ENCODE measurements at places on chromosomes 11 and 22. TPM values are rescaled to one million over a fixed set of nuclear protein-coding genes. Genes with fewer than 3 reads are reported as not detected.

DNA sequence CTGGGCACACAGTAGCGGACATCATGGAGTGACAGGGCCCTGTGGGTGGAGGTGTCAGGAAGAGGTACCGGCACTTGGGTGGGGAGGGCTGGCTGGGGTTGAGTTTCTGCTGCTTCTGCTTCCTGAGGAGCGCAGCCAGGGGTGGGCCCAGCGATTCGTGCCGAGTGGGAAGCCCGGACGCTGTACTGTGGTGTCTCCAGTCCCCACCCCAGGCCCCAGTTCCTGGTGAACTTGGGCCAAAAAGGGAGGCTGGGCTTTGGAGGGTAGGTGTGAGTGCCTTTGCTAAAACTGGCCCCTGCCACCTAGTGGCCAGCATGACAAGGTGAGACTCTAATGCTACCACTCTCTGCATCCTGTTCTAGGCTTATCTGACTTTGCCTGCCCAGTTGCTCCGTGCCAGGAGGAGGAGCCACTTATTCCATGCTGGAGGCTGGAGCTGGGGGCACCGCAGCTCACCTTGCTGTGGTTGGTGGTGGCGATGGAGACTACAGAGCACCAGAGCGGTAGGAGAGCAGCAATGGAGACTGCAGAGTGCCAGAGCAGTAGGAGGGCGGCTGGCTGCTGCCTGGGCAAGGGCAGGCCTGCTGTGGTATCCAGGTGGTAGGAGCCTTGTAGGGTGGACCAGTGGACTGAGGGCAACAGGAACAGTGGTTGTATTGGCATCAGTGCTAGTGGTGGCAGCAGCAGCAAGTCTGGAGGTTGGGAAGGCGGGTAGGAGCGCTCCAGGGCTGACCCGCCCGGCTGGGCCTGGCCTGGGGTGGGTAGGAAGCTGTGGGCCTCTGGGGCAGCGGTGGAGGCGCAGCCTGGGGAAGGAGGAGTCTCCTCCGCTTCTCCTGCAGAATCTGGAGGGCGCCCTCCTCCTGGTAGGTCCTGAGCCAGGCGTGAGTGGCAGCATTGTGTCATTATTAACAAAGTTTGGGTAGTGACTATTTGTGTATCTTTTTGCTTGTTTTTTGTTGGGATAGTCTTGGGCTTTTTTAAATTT is 2.2 kb upstream of the RFPL2 start:
- no peaks in the 10 kb centered on the region for H3K4me1 ChIP-seq

DNA sequence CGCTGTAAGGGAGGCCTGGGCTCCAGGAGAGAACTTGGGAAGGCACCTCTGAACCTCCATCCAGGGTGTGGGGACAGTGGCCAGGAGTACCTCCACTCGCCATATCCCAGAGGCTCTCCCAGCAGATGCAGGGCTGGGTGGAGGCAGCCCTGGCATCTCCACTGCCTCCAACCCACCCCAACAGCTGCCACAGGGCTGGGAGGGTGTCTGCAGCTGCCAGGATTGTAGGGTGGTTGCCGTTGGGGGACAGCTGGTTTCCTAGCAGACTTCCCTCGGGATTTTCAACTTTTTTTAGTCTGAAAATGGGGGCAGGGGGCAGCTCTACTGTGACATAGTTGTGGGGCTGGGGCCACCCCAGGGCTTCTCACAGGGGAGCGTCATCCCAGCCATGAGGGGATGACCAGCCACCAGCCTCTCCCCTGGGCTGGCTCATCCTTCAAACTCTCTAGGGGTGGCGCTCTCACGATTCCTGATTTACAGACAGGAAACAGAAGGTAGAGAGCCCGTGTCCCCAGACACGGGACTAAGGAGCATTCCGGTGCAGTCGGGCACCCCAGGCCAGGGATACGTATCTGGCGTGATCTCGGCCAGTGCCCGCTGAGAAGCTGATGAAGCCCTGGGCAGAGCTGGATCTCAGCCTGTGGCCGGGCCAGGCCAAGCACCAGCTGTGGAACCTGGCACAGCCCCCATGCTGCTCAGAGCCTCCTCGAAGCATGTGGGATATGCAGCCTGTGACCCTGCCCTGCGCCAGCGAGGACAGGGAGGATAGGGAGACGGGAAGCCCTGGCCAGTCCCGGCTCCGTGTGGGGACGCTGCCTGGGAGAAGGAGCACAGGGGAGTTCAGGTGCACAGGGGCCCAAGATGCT is 9.9 kb downstream of the PRR5 start:
- no peak overlapping the region for H3K4me3 ChIP-seq
- no peaks in the 10 kb centered on the region for H3K4me1 ChIP-seq

- H3K4me1 ChIP-seq, result peaks cover 16% of the 10 kb centered on the region
- H3K36me3 ChIP-seq, result no peaks in the 10 kb centered on the region
These were observed 7.0 kb downstream of the EMID1 start for GRCh38 chr22:29212743-29213142.

GRCh38 chr22:42969348-42969975 is 45.5 kb downstream of the PACSIN2 start:
- no peaks in the 10 kb centered on the region for H3K27me3 ChIP-seq
- H3K4me3 ChIP-seq, result no peak overlapping the region
- peaks cover 20% of the 10 kb centered on the region for H3K4me1 ChIP-seq
- H3K36me3 ChIP-seq, result no peaks in the 10 kb centered on the region
- H3K27ac ChIP-seq, result no peak overlapping the region
- no peak for DNase-seq

DNA sequence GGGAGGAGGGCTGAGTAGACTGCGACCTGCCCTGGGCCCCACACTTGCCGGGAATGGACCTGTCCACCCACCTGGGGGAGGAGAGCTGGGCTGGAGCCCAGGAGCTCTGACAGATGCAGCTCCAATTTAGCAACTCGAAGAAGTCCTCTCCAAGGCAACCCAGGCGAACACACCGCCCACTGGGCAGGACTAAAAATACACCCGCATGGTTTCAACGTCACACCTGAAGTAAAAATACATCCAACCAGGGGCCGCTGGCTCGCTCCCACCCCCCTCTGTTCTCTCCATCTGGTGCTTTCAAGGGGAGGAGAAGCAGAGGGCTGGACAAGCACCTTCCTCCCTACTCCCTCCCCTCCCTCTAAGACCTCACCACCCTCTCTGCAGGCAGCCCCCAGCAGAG is 119.9 kb downstream of the FEZ1 start:
- peak overlapping the region; percentile 66 for H3K27ac ChIP-seq
- H3K4me3 ChIP-seq, result no peak overlapping the region
- no peaks in the 10 kb centered on the region for H3K27me3 ChIP-seq
- H3K36me3 ChIP-seq, result no peaks in the 10 kb centered on the region

DNA sequence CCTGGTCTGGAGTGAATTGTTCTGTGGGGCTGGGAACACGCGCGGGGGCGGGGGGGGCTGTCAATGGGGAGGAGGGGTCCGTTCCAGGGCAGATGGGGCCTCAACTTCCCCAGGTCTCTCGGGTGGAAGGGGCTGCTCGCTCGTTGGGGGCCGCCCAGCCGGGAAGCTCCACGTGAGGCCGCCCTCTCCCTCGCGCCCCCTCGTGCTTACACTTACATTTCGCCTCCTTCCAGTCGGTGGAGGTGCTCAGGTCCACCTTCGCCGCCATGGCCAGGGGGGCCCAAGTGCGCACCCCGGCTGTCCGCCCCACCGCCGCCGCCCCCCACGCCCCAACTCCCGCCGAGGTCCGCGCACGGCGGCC is 452 bp downstream of the MACROD1 start:
- peak overlapping the region; percentile 73 for H3K4me3 ChIP-seq
- no peaks in the 10 kb centered on the region for H3K36me3 ChIP-seq
- peak overlapping the region; percentile 97 for H3K27ac ChIP-seq
- DNase-seq, result no peak

- peaks cover 40% of the 10 kb centered on the region for H3K36me3 ChIP-seq
- peaks cover 30% of the 10 kb centered on the region for H3K4me1 ChIP-seq
- no peak overlapping the region for H3K4me3 ChIP-seq
- peak; percentile 62 for DNase-seq
- H3K27me3 ChIP-seq, result no peaks in the 10 kb centered on the region
These were observed 26.5 kb downstream of the ARHGAP1 start for GRCh38 chr11:46673713-46674462.

DNA sequence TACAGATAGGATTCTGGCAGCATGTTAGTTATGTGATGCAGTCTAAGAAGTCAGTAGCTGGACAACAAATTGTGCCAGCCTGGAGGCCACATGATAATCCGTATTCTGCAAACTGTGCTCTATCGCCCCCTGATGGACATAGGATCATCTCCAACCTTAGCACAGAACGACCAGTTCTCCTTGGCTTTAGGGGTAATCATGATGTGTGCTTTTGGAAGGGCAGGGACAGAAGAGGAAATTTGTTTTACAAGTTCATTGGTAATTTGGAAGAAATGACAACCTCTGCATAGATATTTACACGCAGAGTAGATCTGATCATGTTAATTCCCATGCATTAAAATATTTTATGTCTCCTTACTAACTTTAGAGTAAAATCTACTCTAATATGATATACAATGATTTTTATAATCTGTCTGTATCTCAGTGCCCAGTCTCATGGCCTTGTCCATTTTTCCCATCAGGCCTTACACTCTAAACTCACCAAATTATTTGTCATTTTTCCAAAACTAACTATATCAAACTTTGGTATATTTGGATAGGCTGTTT is 12.1 kb downstream of the OR10D3 start:
- no peak overlapping the region for H3K4me3 ChIP-seq
- no peaks in the 10 kb centered on the region for H3K4me1 ChIP-seq
- H3K27me3 ChIP-seq, result no peaks in the 10 kb centered on the region
- no peaks in the 10 kb centered on the region for H3K36me3 ChIP-seq

- H3K27ac ChIP-seq, result no peak overlapping the region
- DNase-seq, result no peak
- no peaks in the 10 kb centered on the region for H3K36me3 ChIP-seq
- H3K27me3 ChIP-seq, result no peaks in the 10 kb centered on the region
- H3K4me1 ChIP-seq, result no peaks in the 10 kb centered on the region
These were observed 7.8 kb upstream of the VSTM5 start for GRCh38 chr11:93858121-93858775.

GRCh38 chr22:38966942-38967341 is 9.5 kb downstream of the APOBEC3A start:
- H3K27me3 ChIP-seq, result no peaks in the 10 kb centered on the region
- H3K36me3 ChIP-seq, result no peaks in the 10 kb centered on the region
- H3K4me3 ChIP-seq, result no peak overlapping the region
- H3K27ac ChIP-seq, result no peak overlapping the region

DNA sequence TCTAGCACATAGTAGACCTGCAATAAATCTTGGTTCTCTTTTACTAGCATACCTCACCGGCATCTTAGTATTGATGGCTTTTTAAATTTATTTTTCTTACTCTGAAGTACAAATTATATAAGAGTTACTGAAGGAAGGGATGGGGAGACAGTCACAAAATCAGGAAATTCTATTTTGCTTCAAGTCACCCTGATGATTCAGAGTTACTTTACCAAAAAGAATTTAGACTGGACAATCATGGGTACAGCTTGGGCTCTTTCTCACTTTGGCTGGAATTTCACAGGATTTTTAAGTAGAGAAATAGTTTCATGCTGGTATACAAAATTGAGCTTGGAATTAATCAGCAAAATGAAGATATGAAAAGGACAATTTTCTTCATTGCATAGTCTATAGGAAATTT is 919.2 kb downstream of the METTL15 start:
- no peak overlapping the region for H3K4me3 ChIP-seq
- no peaks in the 10 kb centered on the region for H3K4me1 ChIP-seq
- no peak overlapping the region for H3K27ac ChIP-seq

DNA sequence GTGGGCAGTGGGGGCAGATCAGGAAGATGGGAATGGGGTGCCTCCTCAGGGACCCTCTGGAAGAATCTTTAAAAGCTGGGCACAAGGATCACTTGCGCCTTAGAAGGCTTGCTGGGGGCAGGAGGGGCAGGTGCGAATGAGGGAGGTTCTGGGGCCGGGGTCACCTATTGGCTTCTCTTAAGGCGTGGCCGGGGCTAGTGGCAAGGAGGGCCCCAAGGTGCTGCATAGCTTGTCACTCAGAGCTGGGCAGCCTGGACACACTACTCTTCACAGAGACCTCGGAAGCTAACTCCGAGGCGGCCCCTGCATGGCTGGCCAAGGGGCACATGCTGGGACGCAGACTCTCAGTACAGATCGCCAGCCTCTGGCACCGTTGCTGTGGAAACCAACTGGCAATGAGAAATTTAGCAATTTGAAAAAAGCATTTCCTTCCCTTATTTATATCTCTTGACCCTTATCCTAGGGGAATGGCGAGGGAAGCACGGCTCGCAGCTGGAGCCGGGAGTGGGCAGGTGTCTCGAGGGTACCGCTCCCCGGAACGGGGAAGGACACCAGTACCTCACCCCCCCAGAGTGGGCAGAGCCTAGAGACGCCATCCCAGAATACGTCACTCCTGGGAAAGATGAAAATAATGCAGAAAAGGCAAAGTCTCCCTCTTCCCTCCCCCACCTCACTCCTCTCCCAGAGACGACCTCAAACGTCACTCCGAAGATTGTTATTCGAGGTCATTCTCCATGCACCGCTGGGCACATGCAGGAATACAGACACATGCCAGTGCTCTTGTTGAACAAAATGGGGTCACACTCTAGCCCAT is 188.1 kb downstream of the CTTN start:
- H3K36me3 ChIP-seq, result no peaks in the 10 kb centered on the region
- no peaks in the 10 kb centered on the region for H3K4me1 ChIP-seq
- H3K27ac ChIP-seq, result no peak overlapping the region
- no peak overlapping the region for H3K4me3 ChIP-seq
- H3K27me3 ChIP-seq, result no peaks in the 10 kb centered on the region

DNA sequence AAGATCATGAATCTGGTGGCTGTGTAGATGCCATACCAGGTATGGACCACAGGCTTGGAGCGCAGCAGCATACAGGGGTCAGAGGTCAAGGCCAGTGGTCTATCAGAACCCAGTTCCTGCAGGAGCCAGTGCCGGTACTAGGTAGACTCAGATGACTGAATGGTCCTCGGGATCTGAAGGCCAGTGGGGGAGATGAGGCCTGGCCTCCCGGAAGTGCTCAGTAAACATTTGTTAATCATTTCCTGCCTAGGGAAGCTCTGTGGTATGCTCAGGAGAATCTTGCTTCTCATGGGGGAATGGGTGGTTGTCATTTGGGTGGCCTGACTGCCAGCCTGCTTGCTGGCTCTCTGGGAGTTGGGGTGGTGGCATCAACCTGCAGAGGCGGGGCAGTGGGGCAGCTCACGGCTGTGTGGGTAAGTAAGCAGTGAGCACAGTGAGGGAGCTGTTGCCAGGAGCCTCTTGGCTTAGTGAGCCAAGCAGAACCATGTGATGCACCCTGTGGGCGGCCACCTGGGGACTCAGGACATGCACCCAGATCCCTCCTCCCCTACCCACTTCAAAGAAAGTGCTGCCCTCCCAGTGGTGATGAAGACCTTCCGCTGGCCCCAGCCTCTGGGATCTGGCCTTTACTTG is 33.0 kb downstream of the PTPRJ start:
- H3K27me3 ChIP-seq, result no peaks in the 10 kb centered on the region
- no peak overlapping the region for H3K4me3 ChIP-seq
- H3K27ac ChIP-seq, result peak overlapping the region; percentile 1

GRCh38 chr11:59730896-59731565 is 17.4 kb upstream of the OR10V1 start:
- no peak for DNase-seq
- no peak overlapping the region for H3K4me3 ChIP-seq
- H3K4me1 ChIP-seq, result no peaks in the 10 kb centered on the region
- H3K36me3 ChIP-seq, result no peaks in the 10 kb centered on the region
- no peaks in the 10 kb centered on the region for H3K27me3 ChIP-seq

Gene TRPT1
- 33.1 TPM for total RNA-seq

Gene AQP11
- 2.3 TPM for total RNA-seq

Gene SPI1
- 1.0 TPM for total RNA-seq

Gene CCDC188
- not detected for total RNA-seq

All from pancreas (tissue), 10 donors.